ENCODE measurements at places on chromosomes 6 and 20. TPM values are rescaled to one million over a fixed set of nuclear protein-coding genes. Genes with fewer than 3 reads are reported as not detected.

Gene PRICKLE4
- not detected for total RNA-seq

Gene WFDC12
- total RNA-seq, result not detected

Gene SMLR1
- not detected for total RNA-seq

Gene PRR18
- not detected for total RNA-seq

Gene TNFRSF21
- total RNA-seq, result 2.9 TPM

Gene NOTCH4
- 0.65 TPM for total RNA-seq

Gene PACSIN1
- not detected for total RNA-seq

Gene TFEB
- 10.0 TPM for total RNA-seq

Gene RIMS1
- total RNA-seq, result 10.6 TPM

Gene BPIFA1
- not detected for total RNA-seq
